ENCODE measurements at places on chromosomes 16 and 17.

DNA sequence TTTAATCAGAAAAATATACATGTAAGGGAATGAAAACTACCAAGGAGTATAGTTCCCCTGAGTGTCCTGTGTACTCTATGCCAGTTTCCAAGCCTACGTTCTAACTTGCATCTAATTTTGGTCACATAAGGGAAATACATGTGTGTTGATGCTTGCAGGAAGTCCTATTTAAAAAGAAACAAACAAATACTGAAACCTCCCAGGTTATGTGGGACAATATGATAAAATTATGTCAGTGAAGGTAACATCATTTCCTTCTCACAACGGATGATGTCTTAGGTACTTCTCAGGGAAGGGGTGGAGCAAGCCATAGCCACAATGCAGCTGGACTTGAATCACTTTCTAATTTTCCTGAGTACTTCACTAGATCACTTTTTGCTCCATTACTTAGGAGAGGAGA, 115.9 kb downstream of the ZFHX3 start:
- no peak for DNase-seq

GRCh38 chr17:61393550-61393903, 6.1 kb upstream of the TBX2 start:
- DNase-seq: no peak

DNA sequence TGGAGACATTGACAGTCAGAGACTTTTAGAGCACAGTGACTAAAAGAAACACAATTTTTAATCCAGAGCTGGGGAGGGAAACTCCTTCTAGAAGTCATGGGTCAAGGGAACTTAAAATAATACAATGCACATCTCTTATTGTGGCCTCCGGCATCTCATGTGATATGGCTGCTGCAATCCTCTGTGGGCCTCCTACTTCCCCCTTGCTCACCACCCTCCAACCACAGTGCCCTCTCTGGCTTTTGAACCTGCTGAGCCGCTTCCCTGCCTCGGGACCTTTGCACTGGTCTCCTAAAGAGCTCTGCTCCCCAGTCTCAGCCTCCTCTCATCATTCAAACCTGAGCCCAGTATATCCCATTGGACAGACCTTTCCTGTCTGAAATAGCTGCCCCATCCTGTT, 47.6 kb downstream of the HS3ST2 start:
- no peak for DNase-seq

DNA sequence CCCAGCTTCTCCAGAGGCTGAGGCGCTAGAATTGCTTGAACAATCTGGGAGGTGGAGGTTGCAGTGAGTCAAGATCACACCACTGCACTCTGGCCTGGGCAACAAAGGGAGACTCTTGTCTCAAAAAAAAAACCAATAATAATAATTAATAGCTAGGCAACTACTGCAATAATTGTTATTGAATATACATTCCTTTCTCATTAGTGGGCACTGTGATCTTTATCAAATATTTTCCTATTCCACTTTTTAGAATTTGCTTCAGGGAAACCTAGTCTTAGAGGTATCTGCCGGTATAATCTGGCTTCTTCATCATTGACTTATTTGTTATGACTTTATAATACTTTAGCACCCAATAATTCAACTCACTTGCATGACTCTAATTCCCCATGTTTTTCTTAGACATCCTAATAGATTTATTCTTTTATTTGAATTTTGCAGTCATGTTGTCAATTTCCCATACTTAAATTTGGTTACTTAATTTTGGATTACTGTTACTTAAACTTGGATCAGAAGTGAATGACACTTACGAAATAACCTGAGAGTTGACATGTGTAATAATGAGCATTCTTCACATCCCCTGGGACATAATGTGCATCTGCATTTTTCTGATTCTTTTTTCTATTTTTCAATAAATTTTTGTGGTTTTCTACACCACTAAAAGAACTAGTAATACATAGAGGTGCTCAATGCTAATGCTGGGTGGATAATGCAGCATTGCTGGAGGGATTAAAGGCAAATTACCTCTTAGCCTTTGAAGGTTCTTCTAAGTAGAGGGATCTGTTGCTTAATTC, 25.0 kb upstream of the KCNJ16 start:
- no peak for DNase-seq

DNA sequence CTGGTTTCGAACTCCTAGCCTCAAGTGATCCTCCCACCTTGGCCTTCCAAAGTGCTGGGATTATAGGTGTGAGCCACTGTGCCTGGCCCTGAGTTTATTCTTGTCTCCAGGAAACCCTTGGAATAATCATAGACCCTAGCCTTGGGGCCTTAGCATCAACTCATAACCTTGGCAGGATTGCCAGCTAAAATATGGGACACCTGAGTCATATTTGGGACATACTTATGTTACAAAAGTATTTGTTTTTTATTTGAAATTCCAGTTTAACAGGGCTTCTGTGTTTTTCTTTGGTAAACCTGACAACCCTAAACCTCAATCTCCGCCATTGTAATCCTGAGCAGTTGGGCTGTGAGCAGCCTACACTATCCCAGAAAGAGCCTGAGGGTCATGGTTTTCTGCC, 28.6 kb upstream of the TNS4 start:
- DNase-seq: no peak

GRCh38 chr16:75653922-75654321, 6.3 kb downstream of the TERF2IP start:
- no peak for DNase-seq

DNA sequence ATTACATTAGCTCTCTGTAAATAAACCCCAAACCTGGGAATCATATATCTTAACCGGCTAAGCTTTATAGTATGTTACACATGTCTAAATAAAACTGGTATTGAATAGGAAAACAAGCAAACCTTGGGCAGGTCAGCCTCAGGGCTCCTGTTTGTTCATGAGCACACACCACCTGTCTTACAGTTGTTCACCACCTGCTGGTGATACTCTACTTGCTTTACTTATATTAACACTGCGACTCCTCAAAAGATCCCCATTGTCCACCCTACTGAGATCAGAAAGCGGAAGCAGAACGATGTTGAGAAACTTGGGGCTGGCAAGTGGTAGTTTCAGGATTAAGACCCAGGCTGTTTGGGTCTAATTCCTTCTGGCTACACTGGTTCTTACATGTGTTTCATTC, 16.4 kb downstream of the CDH13 start:
- DNase-seq: no peak

GRCh38 chr16:49806446-49806845, 49.5 kb downstream of the ZNF423 start:
- no peak for DNase-seq

- no peak for DNase-seq
Observed at GRCh38 chr16:1530883-1531637, 2.4 kb upstream of the TMEM204 start.

DNA sequence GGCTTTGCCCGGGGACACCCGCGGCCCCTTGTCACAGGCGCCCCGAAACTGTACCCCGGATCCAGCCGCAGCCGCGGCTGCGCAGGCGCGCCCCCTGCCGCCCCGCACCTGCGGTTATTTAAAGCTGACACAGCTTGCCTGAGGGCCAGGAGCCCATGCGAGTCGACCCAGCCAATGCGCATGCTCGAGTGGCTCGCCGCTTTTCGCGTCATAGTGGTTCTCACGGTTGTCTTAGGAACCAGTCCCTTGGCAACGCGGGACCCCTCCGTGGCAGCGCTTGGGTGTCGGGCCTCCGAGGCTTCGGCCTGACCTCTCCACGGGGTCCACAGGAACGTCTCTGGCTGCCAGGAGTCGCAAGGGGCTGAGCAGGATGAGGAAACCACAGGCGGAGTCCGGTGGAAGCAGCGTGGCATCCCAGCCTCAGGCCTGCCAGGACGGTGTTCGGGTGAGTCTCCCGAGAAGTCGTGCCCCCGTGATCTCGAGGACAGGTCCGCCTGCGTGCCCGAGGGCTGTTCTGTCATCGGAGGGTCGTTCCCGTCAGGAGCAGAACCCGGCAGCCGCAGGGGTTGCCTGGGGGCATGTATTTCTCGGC, 716.9 kb downstream of the KCNJ18 start:
- DNase-seq: no peak

- DNase-seq: no peak
Observed at GRCh38 chr16:65619606-65620005, 497.7 kb upstream of the CDH11 start.

- no peak for DNase-seq
Observed at GRCh38 chr17:77495575-77495974, 354.8 kb downstream of the SEC14L1 start.

GRCh38 chr17:42027961-42028790, 8.3 kb downstream of the NKIRAS2 start:
- DNase-seq: no peak

Measured in stimulated activated CD8-positive, alpha-beta memory T cell treated with anti-CD3 and anti-CD28 coated beads, Interleukin-7, amount 100 ng/mL, for 48 hours (primary cell).